HCT116 (cell line): ENCODE measurements at places on chromosomes 4 and X. TPM values are rescaled to one million over a fixed set of nuclear protein-coding genes. Genes with fewer than 3 reads are reported as not detected.

DNA sequence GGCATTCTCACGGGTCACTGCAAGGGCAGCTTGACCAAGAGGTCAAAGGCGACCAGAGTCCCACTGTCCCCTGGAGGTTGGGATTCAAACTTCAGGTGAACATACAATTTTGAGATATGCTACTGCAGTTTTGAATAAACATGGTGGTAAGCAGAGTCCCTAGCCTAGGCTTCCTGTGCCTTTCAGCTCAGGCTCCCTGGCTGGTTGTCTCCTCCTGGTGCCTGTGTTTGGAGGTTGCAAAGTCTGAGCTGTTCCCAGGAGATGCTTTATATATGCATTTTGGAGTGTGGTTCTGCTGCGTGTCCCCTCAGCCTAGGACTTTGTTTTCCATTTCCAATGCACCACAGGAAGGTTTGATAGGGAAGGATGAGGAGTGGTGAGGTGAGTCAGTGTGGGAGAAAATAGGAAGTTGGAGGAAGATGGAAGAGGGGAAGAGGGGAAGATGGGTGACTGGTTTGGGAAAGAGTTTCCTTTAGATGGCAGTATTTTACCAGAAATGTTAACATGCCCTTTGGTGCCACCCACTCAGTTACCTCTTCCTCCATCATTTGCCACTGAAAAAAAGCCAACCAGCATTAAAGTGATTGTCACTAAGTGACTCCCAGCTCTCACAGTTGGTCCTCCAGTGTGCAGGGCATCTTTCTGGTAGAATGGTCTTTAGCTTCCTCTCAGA is 211.7 kb upstream of the AGTR2 start:
- no peak for DNase-seq

DNA sequence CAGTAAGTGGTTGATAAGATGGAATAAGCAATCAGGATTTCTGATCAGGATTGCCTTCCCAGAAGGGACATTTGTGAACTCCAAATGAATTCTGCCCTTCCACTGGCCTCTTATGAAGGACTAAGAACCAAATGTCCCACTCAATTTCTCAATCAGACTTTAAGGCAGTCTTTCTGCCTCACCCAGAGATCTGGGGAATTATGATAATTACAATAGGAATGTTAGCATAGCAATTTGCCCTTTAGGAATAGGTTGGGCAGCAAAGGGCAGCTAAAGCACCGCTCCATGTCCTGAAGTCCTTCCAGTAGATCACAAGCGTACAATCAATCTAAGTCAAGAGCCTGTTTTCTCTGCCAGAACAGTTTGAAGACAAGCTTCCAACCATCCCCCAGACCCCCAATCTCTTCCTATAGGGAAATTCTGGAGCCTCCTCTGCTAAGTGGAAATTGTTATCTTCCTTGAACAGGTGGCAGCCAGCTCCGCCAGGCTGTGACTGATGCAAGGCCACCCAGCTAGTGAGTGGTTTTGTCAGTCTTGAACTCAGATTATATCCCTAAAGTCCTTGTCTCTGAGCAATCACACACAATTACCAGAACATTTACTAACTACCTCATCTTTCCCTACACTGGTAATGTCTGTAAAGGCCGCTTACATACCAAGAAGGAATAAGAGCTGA is 18.6 kb downstream of the NKX3-2 start:
- DNase-seq = no peak

GRCh38 chr4:163679189-163679588 is 184.7 kb downstream of the TMA16 start:
- DNase-seq = no peak

GRCh38 chr4:28007693-28008092 is 1147.1 kb downstream of the STIM2 start:
- DNase-seq = no peak

DNA sequence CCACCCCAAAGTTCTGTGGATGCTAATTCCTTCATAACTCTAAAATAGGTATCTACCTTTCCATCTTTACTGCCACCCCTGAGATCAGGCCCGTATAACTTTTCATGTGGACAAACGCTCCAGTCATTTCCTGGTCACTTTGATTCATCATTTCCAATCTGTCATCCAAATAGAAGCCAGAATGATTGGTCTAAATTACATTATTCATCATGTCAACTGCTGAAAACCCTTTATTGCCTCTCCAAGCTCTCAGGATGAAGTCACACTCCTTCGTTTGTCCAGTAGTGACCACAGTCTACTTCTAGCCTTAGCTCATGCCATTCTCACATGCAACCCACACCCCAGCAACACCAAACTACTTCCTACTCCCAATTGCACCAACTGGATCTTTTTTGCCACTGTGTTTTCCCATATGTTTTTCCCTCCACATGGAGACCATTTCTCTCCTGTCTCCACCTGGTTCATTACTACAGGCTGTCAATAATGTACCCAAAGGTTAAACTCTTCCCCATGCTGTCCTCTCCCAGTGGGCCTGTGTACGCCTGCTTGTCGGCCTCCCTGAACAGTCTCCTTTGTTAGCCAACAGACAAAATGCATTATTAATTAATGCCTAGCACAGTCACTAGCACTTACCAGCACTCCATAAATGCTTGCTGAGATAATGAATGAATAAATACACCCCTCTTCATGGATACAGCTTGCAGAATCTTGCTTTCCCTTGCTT is 382.6 kb upstream of the NOCT start:
- no peak for DNase-seq

- DNase-seq = no peak
Measured at GRCh38 chrX:4909348-4909747, 1195.9 kb upstream of the PRKX start.

DNA sequence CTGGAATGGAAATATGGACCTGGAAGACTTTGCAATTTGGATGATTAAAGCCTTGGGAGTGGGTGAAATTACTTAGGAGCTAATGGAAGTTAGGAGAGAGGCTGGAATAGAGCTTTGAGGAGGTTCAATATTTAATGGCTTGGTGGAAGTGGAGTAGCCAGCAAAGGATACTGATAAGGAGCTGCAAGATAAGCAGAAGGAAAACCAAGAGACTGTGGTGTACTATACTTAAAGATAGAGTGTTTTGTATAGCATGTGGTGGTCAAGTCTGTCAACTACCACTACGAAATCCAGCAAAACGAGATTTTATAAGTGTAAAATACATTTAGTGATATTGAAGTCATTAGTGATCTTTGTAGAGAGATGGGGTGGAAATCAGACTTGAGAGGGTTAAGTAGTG is 54.0 kb upstream of the TMLHE start:
- DNase-seq = no peak

DNA sequence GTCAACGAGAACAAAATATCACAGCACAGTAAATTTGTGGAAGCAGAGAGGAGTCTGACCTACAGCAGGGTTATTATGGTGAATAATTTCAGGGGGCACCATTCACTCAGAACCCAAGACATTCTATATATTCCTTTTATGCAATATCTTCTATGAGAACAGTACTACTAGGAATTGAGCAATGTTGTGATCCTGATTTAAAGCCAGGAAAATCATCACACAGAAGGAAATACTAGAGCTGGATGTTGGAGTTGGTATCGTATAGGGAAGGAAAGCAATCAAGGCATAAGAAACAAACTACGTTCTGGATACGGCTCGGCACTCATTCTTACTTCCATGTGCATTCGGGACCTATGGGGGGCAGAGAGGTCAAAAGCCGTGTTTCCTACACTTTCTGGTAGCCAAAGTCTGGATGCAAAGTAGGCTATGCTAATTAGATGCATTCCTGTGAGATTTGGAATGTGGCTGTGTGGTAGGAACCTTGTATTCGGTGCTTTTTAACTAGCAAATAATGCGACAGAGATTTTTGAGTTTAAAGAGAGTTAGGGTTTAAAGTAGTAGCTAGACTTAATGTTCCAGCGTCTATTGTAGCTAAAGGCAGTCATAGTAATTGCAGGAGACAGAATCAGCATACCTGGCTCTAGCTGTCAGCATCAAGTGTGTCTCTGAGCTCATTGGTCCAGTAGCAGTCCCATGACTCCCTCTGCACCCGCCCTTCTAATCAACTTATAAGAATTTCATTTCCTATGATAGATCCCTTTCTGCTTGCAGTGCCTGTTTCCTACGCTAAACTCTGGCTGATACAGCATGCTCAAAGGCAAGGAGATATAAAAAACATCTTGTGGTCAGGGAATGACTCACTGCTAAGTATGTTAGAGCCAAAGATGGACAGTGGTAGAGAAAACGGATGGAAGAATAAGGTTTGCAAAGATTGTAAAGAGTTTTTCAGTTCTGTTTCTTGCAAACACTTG is 43.3 kb upstream of the PDGFC start:
- DNase-seq = peak; percentile 29

DNA sequence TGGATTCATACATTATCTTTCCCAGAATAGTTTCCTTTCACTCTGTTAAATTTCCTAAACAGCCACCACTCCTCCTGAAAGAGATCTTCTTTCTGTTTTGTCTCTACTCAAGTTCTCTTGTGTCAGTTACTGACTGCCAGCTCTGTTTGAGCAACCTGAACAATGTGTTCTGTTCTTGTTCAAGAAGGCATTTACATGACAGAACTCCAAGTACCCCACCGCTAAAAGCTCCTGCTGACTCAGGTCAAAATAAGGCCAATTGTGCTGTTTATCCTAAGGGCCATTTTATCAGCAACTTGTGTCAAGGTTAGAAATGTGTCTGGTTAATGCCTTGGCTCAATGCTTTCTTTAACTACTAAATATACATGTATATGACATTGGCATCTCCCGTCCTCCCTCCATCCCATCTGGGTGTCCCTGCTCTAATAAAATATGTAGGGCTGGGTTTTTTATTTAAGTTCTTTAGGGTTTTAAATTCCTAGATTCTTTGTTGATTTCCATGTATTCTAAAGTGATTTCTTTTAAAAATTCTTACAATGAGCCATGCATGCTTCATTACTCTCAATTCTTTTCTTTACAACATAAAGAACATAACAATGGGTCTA is 144.3 kb upstream of the PAQR3 start:
- DNase-seq = no peak

DNA sequence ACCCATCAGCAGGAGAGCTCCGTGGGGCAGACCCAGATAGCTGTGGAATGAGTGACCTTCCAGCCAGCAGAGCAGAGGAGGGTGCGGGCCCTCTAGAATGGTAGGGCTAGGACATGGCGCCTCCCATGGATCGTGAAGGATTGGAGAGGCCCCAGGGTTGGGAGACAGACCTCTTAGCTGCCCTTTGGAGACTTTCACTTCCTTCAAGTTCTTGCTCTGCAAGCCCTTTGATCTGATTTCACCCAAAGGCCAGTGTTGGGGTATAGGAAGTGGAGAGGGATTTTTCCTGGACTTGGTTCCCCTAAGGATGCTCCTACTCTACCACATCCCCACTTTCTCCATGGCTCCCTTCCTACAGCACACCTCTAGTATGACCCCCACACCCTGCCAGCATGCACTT is 3.0 kb downstream of the SASH3 start:
- no peak for DNase-seq

DNA sequence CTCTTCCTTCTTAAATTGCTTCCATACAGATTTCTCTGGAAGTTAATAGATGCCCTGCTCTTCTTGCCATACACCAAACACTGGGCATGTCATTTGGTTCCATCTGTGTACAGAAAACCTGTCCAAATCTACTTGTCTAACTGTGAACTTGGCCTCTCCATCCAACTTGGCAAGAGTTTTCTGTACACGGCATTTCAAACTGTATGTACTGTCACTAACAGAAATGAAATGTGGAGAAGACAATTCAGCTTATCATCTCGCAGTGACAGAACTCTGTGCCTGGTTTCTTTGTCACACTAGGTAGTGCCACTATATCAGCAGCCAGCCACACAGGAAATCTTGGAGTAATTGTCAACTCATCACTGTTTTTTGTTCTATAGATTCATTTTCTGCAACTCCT is 58.2 kb downstream of the CXXC4 start:
- no peak for DNase-seq

DNA sequence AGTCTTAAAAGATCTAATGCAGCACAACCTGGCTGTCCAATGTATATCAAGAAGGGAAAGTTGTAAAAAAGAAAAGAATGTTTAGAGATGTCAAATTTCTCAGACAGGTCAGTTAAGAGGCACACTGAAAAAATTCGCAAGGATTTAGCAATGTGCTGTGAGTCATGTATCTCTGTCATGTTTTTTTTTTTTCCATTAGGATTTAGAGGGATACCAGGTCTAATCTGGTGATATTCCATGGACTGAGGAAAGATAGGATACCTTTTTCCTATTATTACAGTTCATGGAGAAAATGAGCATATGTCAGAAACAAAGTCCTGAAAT is 815.4 kb upstream of the PCDH10 start:
- DNase-seq = no peak

- DNase-seq = no peak
Measured at GRCh38 chrX:11778230-11778629, 20.2 kb downstream of the MSL3 start.

GRCh38 chr4:180336494-180337090 is 1906.6 kb upstream of the TENM3 start:
- no peak for DNase-seq

- no peak for DNase-seq
Measured at GRCh38 chr4:88981993-88982392, 75.0 kb downstream of the FAM13A start.

- no peak for DNase-seq
Measured at GRCh38 chr4:40648742-40649281, 19.1 kb upstream of the RBM47 start.

DNA sequence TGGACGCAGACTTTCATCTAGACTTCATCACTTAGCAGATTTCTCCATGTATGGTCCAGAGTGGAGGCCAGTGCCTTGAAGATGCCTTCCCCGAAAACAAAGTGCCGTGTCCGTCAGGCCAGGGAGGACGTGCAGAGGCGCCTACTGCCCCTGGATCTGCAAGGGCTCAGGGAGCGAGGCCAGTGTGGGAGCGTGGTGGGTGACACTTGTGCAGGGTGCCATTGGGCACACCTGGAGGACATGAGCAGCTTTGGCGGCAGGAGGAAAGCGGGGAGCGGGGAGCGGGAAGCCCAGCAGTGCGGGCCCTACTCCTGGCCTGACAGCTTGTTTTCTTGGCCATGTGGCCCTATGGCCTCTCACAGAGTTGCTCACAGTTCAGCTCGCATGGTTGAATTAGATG is 25.8 kb downstream of the WFS1 start:
- no peak for DNase-seq

- no peak for DNase-seq
Measured at GRCh38 chr4:8766610-8767009, 105.0 kb downstream of the HMX1 start.

DNA sequence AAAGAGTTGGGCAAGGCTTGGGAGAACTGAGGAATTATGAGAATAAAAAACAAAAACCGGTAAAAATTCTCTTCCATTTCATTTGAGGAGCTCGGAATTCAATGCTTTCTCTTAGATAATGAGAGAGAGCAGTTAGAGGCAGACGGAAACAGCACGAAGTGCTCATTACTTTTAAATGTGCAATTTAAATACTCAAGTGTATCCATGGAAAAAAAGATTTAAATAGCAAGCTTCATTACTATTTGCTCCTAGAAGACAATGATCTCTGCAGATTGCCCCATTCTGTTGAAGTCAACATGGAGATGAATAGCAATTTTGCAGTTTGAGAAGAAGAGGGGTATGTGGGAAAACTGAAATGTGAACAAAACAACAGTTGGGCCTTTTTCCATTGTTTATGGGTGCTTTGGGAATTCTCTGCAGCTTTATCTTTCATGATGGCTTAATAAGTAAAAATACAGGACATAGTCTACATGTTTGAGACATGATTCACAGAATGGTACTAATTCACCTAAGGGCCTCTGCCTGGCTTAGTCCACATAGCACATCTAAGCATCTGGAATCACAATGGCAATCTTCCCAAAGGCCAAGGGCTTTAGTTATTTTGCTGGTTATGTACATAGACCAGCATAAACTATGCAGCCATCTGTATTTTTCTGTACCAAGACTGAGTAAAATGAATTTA is 512.7 kb upstream of the FAT1 start:
- no peak for DNase-seq

Gene NKX6-1
- total RNA-seq = 4.2 TPM

Gene SMIM10L2A
- total RNA-seq = 1.5 TPM

Gene COPS4
- 28.6 TPM for total RNA-seq

Gene BRCC3
- total RNA-seq = 21.3 TPM
